ENCODE measurements at places on chromosomes 2 and 18.

- DNase-seq = no peak
These were observed 144.9 kb downstream of the SCG2 start for GRCh38 chr2:223457301-223457700.

DNA sequence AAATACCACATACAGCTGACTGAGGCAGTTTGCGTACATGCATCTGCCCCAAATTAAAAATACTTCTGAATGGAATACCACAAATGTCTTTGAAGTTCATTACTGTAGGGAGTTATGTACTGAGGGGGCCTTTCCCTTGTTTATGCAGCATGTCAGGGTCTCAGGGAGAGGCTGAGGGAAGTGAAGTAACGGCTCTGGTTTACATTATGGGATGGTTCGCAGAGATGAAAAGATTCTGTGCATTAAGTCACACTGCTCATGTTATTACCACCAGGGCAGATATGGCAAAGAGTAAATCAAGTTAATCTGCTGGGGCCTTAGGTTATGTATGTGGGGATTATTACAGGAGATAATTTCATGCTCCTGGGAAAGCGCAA lies 385.9 kb upstream of the RND3 start:
- DNase-seq = no peak

- DNase-seq = no peak
These were observed 52.1 kb upstream of the COPS8 start for GRCh38 chr2:237033536-237034060.

GRCh38 chr2:237156857-237157779 lies 71.4 kb downstream of the COPS8 start:
- no peak for DNase-seq

DNA sequence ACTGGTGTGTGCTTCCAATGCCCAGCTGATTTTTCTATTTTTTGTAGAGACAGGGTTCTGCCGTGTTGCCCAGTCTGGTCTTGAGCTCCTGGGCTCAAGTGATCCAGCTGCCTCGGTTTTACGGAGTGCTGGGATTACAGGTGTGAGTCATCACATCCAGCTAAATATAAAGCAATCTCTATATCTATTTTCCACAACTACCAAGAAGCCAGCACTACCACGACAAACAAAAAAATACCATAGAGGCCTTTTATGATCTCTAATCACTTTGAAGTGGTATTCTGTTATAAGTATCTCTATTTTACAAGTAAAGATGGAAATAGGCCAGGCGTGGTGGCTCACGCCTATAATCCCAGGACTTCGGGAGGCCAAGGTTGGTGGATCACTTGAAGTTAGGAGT lies 34.7 kb downstream of the C2orf74 start:
- DNase-seq = no peak

GRCh38 chr2:54772110-54772509 lies 48.6 kb downstream of the EML6 start:
- DNase-seq = no peak

DNA sequence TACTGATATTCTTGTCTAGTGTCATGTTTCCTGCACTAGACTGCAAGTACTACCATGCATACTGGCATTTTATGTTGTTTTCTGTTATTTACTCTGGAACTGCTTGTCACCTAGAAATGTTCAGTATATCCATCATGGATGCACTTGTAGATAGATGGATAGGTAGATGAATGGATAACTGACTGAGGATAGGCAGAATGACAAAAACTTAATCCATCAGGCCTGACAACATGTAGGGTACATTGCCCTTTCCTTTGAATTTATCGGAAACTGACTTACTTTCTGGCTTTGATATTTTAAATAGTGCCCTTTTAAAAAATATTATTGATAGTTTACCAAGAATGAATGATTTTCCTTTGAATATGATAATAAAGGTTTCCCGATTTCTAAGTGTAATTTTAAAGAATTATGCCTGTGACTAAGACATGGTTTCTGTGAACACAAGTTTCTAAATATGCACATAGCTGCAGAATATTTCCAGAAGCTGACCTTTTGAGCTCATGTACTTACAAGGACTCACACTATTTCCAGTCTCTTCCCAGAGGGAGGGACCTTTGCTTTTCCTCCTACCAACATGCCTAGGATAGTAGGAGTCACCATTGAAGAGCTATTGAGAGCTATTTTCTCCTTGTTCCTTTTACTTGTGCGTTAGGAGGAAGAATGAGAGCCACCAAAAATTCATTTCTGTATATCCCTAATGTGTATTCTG lies 81.3 kb downstream of the ANKRD12 start:
- no peak for DNase-seq

- no peak for DNase-seq
These were observed 33.2 kb upstream of the FOSL2 start for GRCh38 chr2:28359222-28360057.

DNA sequence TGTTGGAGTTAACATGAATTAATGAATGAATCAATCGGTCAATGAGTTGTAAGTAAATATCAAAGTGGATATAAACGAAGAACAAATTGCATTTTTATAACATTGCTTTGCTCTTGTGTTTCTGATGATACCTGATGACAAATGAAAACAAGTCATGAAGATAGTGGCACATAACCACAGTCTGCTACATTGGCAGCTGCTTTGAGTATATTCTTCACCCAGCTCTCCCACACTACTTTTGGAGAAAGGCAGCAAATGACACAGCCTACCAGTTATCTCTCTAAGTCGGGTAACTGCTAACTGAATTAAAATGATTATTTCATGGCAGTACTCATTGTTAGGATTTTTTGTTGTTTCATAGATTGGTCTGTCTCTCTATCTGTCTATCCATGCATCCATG lies 76.8 kb downstream of the COL5A2 start:
- no peak for DNase-seq
